Activated CD4-positive, alpha-beta T cell treated with anti-CD3 and anti-CD28 coated beads, Interleukin-2, amount 50 U/mL, for 16 hours (primary cell): ENCODE measurements at places on chromosomes 2 and 18.
A peak's percentile ranks its signal among the peaks of the same experiment; 100 is the strongest.

DNA sequence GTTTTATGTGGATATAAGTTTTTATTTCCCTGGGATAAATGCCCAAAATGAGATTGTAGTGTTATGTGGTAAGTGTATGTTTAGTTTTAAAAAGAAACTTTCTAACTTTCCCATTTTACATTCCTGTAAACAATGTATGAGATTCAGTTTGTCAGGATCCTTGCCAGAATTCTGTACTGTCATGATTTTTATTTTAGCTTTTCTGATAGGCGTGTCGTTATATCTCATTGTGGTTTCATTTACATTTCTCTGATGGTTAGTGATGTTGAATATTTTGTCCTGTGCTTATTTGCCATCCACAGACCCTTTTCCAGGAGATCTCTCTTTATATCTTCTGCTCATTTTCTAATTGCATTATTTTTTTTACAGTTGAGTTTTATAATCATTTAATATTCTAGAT is 245.6 kb upstream of the CDH2 start:
- no peak for DNase-seq

- DNase-seq: no peak
Measured at GRCh38 chr2:168096158-168096557, 151.2 kb downstream of the STK39 start.

GRCh38 chr18:21798126-21798525 is 57.5 kb downstream of the MIB1 start:
- DNase-seq: no peak

- DNase-seq: no peak
Measured at GRCh38 chr2:100208141-100208770, 65.9 kb upstream of the AFF3 start.

DNA sequence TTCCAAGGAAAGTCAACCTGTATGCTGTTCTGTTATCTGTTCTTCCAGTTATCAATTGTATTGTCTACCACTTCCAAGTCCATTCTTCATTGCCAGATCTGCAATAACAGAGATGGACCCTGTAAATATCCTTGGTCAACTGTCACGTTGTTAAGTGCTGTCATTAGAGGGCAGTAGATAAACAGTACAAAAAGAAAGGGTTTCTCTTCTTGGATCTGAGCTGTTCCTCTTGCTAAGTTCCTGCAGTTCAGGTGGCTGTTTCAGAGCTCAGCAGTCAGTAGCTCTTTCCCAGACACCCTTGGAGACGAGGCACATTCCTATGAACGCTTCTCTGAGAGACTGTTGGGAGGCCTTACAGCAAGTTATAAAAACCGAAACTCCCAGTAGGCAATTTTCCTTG is 957.1 kb upstream of the CHAC2 start:
- peak; percentile 0 for DNase-seq

GRCh38 chr2:201313362-201313761 is 43.8 kb downstream of the FLACC1 start:
- no peak for DNase-seq

DNA sequence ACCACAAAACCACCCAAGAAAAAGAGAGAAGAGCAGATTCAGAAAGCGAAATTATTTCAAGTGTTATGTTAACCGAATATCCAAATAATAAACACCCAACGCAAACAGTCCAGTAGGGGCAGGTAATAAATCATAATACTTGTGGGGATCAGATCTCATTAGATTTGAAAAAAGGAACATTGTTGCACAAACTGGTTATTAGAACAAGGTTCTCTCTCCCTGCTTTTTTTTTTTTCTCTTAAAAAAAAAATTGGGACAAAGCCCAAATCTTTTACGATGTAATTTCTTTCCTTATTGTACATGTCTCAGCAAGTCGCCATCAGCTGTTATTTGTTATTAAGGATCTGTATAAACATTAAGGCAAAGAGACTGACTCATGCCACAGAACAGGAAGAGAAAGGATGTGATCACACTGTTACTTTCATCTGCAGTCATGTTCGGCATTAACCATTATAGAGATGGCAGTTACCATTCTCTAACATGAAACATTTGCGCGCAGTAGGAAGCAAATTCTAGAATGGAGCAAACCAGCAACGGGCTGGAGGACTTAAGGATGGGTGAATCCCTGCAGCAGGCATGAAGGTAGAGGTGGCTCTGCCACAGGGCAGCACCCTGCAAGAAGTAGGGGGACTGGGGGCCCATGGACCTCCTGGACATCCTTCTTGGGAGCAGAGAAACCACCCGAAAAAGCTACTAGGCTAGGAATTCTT is 42.0 kb downstream of the EPHA4 start:
- no peak for DNase-seq

- DNase-seq: no peak
Measured at GRCh38 chr2:66437109-66437690, 2.3 kb downstream of the MEIS1 start.

- no peak for DNase-seq
Measured at GRCh38 chr2:29240601-29241000, 125.4 kb downstream of the CLIP4 start.

DNA sequence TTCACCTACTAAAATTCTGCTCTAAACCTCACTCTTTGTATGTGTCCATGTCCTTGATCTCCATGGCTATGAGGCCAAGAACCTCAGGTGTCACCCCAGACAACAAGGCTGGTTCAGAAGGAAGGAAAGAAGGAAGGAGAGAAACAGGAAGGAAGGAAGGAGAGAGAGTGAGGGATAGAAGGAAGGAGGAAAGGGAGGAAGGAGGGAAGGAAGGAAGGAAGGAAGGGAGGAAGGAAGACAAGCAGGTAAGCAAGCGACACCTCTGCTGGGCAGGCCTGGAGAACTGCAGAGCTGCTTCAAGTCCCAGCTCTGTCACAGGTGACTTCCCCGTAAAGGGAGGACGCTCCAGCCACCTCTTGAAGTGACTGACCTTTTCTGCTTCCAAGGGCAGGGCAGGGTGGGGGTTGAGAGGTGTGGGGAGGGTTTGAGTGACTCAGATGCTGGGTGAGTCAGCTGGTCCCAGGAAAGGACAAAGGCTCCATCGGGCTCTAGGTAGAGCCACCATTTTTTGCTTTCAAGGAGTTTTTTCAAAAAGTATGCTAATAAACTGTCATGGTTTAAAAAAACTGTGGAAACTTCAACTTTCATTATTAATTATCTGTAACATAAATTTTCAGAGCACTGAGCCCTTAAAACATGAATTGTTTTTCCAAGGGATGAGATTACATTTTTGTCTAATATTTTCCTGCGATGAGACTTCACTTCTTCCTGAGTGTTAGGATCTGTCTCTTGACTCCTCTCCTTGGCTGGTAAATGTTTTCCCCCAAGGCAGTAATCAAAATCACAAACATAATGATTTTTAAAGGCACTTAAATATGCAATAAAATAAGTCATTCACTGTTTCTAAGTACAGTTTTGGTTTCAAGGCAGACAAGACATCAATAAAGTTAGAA is 90.1 kb upstream of the L3MBTL4 start:
- no peak for DNase-seq

- DNase-seq: no peak
Measured at GRCh38 chr2:120619579-120619978, 116.1 kb upstream of the GLI2 start.

GRCh38 chr2:86396291-86396785 is 44.8 kb upstream of the KDM3A start:
- DNase-seq: no peak

- no peak for DNase-seq
Measured at GRCh38 chr2:149383340-149383739, 53.0 kb downstream of the LYPD6 start.

- DNase-seq: no peak
Measured at GRCh38 chr2:19728125-19728524, 173.7 kb downstream of the TTC32 start.

DNA sequence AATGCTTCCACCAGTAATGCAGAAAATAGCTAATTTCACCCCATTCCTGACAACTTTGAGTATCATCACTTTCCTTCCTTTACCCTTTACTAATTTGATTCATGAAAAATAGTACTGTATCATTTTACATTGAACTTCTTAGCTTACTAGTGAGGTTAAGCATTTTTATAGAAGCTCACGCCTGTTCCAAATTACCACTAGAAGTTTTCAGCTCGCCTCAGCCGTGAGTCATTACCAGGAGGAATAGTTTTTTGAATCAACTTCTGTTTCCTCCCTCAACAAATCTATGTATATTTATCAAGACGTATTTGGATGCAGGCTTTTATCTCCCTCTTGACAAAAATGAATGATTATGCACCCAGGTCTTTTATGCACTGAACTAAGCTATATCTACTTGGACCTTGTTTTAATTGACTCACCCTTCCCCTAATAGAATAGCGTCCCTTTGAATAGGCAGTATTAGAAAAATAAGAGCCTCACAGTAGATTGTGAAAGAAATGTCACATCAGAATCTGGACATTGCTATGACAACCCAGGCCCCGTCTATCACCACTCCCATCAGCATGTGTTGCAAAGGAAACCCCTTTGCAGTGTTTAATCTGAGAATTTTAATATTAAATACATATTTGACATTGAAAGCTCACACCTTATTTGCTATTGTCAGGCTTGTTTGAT is 207.4 kb upstream of the NRP2 start:
- peak; percentile 44 for DNase-seq

DNA sequence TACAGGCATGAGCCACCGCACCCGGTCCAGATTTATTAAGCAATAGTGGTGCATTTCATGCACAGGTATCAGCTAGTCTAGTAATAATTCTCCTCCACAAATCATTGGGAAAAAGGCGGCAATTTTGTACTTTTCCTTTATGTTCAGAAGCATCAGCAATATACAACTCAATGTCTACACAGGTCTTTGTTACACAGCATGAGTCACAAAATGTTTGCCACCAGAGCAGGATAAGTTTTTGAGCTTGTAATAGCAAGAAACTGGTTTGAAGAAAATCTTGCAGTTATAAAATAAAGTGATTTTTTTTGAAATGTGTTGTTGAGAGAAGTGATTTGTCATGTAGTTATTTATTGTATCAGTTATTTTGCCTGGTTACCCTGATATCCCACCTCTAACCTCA is 4.8 kb upstream of the ITPRIPL1 start:
- no peak for DNase-seq

- peak; percentile 25 for DNase-seq
Measured at GRCh38 chr2:169452080-169452479, 27.2 kb upstream of the BBS5 start.

DNA sequence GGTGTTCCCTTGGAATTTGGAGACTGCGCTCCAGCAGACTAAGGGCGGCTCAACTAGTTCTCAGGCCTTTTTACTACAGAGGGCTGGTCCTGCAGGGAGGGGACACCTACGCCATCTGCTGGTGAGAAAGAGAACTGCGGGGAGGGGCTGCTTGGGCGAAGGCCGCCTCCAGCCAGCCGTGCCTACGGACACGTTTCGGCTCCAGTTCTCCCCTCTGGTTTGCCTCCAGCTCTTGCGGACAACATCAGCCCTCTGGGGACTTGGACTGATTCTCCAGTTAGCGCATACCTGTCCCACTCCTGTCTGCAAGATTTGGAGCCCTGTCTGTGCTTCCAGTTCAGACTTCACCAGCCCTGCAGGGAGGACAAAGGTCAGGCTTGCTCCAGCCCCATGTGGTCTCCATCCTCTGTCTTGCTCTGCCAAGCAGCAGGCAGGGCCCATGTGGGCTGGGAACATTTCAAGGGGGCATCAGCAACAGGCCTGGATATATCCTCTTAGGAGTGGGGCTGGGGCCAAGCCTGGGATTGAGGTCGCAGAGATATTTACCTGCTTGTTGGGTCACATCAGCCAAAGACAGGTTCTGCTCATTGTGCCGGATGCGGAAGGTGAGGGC is 10.3 kb downstream of the PTPRN start:
- DNase-seq: peak; percentile 90

- DNase-seq: no peak
Measured at GRCh38 chr2:60335533-60336237, 217.8 kb downstream of the BCL11A start.

- no peak for DNase-seq
Measured at GRCh38 chr18:4384932-4385331, 70.2 kb downstream of the DLGAP1 start.

- no peak for DNase-seq
Measured at GRCh38 chr2:190210471-190210870, 109.2 kb downstream of the HIBCH start.

GRCh38 chr2:231672617-231673347 is 35.5 kb upstream of the PTMA start:
- DNase-seq: no peak

DNA sequence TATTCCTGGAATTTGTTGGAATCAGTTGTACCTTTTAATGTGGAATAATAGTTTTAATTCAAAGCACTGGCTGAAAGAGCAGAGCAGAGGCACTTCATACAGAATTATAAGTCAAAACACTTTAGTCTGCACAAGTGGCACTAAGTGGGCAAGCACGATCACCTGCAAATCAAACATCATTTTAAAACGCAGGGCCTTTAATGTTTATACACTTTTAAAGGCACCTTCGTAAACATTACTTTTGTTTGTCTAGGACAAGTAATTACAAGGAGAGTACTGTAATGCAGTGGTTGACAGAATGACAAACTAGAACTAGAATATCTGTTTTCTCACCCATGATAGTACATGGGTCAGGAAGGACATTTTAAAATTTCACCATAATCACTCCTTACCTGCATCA is 36.4 kb downstream of the LANCL1 start:
- DNase-seq: no peak

- DNase-seq: no peak
Measured at GRCh38 chr2:84858123-84858522, 22.8 kb downstream of the TRABD2A start.

- no peak for DNase-seq
Measured at GRCh38 chr2:240360645-240361475, 74.6 kb upstream of the GPC1 start.

DNA sequence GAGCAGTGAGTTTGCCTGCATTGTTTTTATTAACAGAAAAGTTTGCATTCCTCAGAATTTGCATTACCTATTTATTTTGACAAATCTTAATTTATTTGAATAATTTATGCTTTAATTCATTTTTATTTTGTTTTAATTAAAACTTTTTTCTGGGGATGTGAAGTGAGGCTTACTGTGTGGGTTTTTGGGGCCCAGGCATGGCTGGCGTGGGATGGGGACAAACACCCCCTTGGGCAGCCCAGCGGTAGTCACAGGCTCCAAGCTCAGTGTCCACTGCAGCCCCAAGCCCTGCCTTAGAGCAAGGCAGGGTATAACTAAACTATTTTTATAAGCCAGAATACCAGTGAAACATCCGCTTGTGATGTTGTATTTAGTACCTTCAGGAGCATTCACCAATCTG is 95.7 kb upstream of the PXDN start:
- no peak for DNase-seq

GRCh38 chr2:171551836-171552235 is 29.6 kb downstream of the CYBRD1 start:
- DNase-seq: no peak

- no peak for DNase-seq
Measured at GRCh38 chr2:95061601-95062183, 36.2 kb downstream of the MAL start.

DNA sequence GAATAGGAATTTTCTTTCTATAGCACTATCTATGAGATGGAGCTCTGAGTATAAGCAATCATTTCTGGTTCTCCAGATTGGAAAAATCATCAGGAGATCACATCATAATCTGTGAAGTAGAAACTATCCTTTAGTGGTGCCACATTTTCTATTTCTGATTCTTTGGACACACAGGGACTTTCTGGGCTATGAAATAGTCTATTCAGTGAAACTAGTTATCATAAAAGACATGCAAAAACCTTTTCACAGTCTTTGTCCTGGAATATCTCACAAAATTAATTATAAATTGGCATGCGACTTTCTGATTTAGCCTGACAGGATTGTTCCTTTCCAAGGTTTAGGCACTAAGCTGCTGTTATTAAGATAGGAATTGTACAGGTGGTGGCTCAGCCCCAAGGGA is 428.6 kb downstream of the DLGAP1 start:
- no peak for DNase-seq
